NCI-H2171 (cell line): ENCODE measurements at places on chromosomes 6 and 20.

- no peak for DNase-seq
Observed at GRCh38 chr6:3415082-3415453, 41.8 kb downstream of the SLC22A23 start.

- DNase-seq = no peak
Observed at GRCh38 chr6:12313992-12314589, 23.9 kb downstream of the EDN1 start.

DNA sequence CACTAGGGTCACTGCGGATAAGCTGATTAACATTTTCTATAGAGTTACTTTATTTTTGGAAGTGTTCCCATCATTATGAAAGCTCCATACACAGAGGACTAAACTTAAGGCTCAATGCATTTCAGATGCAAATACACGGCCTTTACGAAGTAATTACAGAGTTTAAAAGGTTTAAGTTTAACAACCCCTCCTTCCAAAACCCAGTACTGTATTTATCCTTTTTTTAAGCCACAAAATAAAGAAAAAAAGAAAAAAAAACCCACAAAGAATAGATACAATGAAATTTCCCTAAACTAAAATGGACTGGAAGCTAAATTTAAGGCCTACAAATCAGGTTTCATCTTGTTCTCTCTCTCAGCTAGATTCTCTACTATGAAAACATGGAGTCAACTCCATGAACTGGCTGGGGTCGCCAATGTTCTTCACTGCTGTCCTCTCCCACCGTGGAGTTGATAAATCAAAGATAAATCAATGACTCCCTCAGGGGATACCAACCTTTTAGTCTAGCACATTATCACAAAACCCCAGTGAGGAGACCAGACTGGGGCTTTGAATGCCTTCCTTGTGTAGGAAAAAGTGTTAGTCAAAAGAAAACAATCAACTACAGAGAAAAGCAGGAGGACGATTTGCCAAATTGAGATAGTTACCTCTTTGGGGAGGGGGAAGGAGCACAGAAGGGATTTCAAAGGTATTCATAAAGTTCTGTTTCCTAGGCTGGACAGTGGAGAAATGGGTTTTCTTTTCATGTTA, 52.5 kb downstream of the TNFRSF21 start:
- no peak for DNase-seq

DNA sequence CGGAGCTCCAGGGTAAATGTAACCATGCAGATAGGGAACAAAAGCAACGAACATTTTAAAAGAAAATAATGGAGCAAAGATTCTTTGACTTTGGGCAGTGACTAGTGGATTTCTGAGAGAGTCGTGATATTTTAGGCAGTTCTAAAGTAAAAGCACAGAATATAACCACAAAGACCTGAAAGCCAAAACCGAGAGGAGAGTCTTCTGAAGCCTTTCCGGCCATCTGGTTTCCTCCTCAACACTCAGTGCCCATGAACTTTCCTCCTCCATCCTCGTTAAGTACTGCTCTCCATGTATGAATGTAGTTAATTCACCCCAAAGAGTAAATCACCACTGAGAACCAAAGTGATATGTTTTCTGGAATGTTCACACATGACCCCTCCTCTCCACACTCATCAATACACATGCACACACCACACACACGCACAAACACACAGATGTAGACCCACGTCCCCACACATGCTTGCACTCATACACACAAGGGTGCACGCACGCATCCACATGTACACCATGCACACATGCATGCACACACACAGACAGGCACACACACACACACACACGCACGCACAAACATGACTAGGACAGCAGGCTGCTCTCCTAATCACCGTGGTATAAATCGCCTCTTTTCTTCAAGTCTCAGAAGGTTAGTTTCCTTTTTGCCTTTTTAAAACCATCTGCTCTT, 109.5 kb downstream of the MYLK4 start:
- no peak for DNase-seq

DNA sequence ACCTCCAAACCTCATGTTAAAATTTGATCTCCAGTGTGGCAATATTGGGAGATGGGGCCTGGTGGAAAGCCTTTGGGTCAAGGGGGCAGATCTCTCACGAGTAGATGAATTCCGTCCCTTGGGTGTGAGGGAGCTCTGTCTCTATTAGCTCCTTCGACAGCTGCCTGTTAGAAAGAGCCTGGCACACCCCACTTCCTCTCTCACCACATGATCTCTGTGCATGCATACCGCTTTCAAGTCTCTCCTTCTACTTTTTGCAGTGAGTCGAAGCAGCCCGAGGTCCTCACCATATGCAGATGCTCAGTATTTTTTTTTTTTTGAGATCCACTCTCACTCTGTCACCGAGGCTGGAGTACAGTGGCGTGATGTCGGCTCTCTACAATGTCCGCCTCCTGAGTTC, 176.9 kb downstream of the SYNDIG1 start:
- no peak for DNase-seq

DNA sequence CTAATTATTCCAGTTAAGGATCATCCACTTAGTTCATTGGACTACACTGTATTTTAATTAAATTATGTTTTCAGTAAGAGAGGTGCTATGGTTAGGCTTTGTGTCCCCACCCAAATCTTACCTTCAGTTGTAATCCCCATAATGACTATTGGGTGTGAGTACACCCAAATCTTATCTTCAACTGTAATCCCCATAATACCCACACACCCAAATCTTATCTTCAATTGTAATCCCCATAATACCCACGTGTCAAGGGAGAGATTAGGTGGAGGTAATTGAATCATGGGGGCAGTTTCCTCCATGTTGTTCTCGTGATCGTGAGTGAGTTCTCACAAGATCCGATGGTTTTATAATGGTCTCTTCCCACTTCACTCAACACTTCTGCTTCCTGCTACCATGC, 208.0 kb upstream of the PHACTR1 start:
- no peak for DNase-seq

GRCh38 chr6:11682561-11682975, 96.0 kb downstream of the ADTRP start:
- DNase-seq = no peak
